ENCODE measurements at places on chromosomes 7 and 10.

DNA sequence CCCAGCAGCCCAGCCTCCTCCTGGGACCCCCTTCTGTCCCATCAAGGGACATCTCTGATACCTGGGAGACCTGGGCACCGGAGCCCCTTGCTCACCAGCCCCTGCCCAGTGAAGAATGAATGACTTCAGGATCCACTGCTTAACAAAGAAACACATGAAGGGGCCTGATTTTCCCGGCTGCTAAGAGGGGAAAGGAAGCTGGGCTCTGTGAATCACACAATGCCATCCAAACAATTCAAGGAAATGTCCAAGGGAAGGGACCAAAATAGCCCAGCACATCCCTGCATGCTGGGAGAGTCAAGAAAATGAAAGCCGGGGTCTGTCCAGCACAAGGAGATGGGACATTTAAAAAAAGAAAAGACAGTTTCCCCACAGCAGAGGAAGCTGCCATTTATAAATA lies 128.7 kb upstream of the JCAD start:
- DNase-seq = peak; percentile 96

- DNase-seq = no peak
These were observed 479.3 kb downstream of the GLRX3 start for GRCh38 chr10:130615457-130615856.

DNA sequence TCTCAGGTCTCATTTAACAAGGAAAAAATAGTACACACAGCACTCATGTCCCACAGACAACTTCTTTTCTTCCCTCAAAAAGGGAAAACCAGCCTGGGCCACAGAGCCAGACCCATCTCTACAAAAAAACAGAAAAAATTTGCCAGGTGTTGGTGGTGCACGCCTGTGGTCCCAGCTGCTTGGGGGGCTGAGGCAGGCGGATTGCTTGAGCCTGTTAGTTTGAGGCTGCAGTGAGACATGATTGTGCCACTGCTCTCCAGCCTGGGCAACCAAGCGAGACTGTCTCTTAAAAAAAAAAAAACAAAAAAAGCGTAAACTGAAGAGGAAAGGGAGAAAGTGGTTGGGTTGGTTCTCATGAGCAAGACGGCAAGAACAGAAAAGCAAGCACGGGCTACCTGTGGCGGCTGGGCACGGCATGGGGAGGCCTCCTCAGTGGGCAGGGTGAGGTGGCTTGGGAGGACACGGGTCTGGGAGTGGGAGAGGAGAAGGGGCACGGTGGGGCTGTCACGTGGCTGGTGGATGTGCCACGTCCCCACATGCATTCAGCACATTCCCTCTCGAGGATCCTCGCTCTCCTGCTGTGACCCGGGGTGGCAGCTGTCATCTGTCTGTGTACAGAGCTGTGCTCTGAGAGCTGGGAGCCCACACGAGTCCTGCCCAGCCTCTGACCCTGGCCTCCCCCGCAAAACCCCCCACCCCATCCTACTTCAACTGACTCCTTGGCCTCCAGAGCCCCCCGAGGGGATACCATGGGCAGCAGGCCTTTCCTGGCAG lies 219.7 kb downstream of the MLLT10 start:
- DNase-seq = no peak

DNA sequence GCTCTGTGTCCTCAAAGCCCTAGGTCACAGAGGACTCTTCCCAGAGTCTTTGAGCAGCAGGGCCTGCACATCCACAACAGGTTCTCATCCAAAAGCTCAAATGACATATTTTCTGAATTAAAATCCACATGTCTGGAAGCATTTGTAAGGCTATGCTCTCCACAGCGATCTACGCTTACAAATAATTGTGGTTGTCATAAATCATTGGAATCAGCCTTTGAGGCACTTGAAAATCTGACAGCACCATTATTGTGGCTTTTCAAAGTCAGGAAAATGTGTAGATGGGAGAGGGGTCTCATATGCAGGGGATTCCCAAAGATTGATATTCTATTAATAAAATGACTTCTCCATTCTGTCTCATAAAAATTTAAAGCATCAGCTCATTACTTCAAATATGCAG lies 16.3 kb downstream of the GPR26 start:
- DNase-seq = no peak

- DNase-seq = no peak
These were observed 261.4 kb upstream of the YAE1 start for GRCh38 chr7:39304668-39305405.

- peak; percentile 87 for DNase-seq
These were observed 23.1 kb upstream of the ST7 start for GRCh38 chr7:116929914-116930913.

GRCh38 chr7:142556740-142557139 lies 192.5 kb upstream of the PRSS1 start:
- peak; percentile 94 for DNase-seq

DNA sequence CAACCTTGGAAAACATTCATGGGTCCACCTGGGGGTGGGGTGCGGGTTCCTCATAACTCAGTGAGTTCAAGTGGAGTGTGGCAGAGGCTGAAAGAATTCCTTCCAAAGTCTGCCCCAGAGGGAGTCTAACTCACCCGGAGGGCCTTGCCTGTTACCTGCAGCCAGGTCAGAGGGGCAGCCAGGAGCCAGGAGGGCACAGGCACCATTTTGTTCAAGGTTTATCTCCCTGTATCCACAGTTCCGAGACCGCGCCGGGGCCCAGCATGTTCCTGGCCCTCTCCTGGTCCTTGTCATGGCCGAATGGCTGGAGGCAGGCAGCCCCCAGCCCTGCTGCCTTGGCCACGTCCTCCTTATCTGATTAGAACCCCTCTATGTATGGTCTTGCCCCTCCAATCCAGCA lies 11.4 kb upstream of the DOCK1 start:
- no peak for DNase-seq

- DNase-seq = no peak
These were observed 114.4 kb upstream of the AOAH start for GRCh38 chr7:36838616-36839225.

DNA sequence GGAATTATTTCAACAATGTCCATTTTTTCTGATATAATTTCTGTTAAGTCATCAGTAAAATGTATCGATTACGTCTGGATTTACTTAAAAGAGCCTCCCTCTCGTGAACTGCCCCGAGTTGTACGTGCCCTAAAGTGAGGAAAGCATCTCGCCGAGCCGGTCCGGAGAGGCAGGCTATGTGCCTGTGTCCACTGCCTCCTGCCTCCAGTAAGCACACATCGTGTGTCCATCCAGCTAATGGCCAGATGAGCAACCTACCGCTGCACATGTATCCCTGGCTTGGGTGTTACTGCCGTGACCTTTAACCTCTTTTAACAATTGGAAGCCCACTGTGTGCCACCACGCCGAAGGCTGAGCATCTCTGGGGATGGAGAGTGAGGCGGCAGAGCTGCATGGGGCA lies 23.2 kb upstream of the DNAJB6 start:
- no peak for DNase-seq

DNA sequence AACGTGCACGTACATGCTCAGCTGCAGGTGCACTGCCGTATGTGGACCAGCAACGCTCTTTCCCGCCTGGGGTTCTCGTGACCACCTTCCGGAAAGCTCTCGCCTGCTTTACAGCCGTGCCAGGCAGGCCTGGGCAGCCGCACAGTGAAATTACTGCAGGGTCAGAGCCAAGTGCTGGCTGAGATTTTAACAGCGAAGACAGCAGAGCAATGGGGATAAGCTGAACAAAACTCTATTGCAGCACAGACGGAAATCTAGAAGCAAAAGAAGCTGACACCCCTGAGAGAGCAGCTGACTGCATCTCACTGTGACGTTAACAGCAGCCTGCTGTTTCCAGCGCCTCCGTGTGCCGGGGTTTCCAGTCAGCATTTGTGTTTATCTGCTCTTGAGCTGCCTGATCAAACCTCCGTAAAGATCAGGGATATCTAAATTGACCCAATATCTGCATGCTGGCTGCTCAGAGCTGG lies 179.0 kb downstream of the DIP2C start:
- peak; percentile 3 for DNase-seq

DNA sequence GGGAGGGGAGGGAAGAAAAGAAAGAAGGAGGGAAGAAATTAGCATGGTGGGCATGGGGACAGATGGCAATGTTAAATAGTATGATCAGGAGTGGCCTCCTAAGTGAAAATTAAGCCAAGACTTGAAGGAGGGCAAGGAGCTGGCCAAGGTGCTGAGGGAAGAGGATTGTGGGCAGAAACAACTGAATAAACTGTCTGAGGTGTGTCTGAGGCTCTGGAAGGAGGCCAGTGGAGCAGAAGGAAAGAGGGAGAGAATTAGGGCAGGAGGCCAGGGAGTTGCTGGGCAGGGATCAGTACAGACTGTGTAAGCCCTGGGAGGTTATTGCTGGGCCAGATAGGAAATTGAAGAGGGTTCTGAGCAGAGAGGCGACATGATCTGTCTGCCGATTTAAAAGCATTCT lies 40.6 kb upstream of the VKORC1L1 start:
- peak; percentile 64 for DNase-seq

GRCh38 chr10:116312548-116312947 lies 11.7 kb upstream of the CCDC172 start:
- no peak for DNase-seq

DNA sequence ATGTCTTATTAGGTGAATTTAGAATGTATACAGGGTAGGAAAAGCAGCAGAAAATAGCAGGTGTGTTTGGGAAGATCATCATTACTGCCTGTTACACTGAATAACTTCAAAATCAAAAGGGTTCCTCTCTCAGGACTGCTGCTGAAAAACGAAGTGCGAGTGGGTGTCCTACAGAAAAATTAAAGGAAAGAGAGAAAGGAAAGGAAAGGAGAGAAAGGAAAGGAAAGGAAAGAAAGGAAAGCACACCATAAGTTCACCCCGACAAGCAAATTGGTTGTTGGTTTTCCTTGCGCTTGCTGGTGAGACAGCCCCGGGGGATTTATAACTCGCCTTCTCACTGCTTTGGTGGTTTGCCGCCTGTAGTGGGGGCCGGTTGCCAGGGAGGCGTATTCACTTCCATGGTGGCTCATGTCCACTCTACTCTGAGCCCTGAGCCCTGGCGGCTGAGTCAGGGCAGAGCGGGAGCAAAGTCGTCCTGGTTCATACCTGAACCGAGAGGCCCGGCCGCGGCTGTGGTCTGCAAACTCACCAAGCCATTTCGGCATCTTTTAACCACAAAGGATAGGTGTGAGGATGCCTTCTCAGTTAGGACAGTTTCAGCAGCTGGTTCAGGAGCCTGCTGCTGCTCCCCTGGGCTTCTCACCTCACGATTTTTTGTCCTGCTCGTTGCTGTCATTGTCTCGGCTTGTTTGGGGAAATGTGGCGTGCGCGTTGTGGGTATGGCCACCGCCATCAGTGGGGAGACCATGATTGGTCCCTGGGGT lies 26.1 kb downstream of the INPP5A start:
- no peak for DNase-seq

DNA sequence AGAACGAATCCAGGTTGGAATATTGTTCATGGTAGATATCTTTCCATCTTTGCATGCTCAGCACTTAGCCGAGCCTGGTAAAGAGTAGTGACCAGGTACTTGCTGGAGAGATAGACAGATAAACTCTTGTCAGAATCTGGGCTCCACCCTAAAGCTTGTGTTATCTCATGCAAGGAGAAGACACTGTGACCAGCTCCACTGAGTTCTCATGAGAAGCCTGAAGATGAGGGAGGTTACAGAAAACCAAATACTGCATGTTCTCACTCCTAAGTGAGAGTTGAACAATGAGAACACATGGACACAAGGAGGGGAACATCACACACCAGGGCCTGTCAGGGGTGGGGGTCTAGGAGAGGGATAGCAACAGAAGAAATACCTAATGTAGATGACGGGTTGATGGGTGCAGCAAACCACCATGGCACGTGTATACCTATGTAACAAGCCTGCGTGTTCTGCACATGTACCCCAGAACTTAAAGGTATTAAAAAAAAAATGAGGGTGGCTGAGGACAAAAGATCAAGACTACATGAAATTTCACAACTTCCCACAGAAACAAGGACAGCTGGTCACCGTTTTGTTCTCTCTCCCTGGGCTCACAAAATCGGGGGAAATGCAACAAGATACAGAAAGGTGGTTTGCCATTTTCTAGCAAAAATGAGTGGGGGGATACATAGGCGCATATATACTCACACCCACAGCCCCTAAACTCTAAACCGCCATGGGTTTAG lies 17.4 kb downstream of the DLG5 start:
- no peak for DNase-seq

DNA sequence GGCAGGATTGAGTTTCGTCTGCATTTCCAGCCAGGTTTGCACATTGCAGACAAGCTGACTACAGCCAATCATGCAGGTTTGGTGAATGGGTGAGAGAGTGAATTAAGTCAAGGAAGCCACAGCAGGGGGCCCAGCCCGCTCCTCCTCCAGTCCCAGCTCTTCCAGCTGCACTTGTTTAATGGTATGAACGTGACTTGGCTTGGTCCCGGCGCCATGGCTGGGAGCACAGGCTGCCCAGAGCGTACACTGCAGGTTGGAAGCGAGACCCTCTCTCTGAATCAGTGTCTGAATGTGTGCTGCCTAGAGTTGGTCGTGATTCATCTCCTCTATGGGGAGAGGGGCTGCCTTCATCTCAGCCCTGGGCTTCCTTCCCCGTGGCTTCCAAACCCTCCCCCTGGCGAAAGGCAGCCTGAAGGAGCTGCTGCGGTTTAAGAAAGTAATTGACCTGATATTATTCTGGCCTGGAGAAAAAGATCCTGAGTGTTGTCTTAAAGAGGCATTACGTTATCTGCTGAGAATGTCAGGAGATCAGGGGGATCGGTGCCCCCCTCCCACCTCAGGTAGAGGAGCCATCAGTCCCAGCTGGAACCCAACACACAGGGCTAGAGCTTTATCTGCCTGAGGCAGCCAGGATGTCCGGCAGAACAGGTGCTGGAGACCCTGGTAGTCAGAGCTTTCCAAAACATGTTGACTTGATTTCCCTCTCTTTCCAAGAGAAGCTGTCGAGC lies 132.1 kb downstream of the COL26A1 start:
- no peak for DNase-seq

- DNase-seq = no peak
These were observed 7.1 kb downstream of the ZMYND11 start for GRCh38 chr10:142371-142770.

DNA sequence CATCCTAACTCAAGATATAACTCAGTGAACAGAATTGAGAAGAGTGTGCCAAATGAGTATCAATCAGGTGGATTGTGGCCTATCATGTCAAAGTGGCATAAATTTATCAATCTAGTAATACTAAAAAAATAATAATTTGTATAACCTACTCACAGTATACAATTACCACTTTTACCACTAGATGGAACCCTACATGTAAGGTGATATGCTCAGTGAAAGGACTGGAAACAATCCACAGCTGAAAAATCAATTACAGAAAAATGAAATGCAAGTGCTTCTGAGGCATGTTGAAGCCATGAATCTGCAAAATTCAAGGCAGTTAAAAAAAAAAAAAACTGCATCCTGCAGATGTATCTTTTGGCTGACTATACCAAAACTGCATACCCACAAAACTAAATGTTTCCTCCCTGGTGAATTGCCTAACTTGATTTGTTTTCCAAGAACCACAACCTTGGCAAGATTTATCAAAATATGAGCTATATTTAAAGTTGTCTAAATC lies 13.9 kb downstream of the ARHGAP19 start:
- DNase-seq = peak; percentile 90
